Activated B cell treated with CpG ODN at 0.5 μM for 24 hours (primary cell): ENCODE measurements at places on chromosomes 4 and X.

DNA sequence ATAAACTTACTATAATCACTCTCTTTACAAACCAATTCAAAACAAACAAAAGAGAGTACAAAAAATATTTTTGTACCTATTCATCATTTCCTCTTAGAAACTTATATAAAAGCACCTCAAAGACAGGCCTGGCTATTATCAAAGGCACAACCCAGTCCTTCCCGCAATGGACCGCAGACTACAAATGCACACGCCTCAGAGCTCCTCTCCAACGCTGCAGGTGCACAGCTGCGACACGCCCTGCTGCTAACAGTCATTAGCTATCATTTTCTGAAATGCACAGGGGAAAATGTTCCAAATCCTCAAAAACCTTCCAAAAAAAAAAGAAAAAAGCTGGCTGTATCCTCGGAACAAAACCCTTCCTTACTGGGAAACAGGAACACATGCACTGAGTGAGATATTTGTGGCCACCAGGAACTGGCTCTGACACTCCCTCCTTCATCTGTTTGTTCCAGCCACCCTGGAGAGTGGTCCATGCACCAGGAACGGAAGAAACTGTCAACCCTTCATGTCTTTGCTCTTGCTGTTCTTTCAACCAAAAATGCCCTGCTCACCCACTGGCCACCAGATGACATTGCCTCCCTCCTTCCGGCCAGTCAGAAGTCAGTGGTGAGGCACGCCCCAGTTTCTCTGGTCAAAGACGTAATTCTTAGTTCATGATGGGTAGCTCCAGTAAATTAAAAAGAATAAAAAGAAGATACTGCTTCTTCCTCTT lies 16.7 kb downstream of the IRF2 start:
- no peak for DNase-seq

GRCh38 chr4:130183766-130184165 lies 1087.8 kb downstream of the C4orf33 start:
- DNase-seq = no peak

DNA sequence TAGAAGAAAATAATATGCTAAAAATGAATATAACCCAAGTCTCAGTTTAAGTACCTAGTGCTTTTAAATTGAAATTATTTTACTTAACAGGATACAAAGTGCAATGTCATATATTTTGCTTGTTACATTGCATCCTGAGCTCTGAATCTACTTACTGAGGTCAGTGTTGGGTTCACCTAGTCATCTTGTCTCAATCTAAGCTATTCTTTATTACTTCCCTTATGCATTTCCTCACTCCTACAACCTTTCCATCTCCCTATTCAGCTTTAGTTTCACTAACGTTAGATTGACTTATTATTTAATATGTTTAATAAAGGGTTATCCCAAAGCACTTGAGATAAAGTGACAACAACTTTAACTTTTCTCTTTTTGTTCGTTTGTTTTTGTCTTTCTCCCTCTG lies 483.7 kb downstream of the FSTL5 start:
- DNase-seq = no peak

DNA sequence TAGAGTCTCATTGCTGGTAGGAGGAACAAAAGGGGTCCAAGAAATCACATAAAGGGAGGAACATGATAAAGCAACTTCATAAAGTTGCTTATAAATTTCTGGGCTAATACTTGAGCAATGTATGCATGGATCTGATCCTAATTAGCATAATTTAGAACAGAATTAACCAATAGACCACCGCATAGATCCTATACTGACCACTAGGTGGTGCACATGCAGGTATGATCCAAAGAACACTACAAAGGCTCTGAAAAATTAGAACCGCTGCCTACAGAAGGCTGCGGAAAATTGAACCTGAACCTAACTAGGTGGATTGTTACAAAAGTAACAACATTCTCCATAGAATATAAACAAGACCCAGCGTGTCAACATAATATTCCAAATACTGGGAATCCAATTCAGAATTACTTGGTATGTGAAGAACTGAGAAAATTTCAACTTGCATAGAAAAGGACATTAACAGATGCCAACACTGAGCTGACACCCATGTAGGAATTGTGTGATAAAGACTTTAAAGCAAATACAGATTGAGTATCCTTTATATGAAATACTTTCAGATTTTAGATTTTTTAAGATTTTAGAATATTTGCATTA lies 23.3 kb downstream of the BRCC3 start:
- DNase-seq = no peak

GRCh38 chr4:84753321-84753972 lies 170.5 kb downstream of the CDS1 start:
- DNase-seq = no peak

- DNase-seq = no peak
Observed at GRCh38 chr4:163440040-163440439, 33.5 kb downstream of the TKTL2 start.

DNA sequence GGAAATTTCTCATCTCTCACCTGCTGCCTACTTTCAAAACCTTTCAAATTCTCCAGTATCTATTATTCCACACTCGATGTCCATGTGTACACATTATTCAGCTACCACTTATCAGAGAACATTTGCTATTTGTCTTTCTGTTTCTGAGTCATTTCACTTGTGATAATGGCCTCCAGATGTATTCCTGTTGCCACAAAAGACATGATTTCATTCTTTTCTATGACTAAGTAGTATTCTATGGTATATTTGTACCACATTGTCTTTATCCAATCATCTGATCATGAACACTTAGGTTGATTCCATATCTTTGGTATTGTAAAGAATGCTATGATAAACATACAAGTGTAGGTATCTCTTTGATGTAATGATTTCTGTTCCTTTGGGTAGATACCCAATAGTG lies 310.1 kb upstream of the SPOCK3 start:
- no peak for DNase-seq

GRCh38 chr4:26131711-26132110 lies 189.1 kb upstream of the RBPJ start:
- DNase-seq = no peak

GRCh38 chr4:157076578-157076947 lies 613 bp downstream of the GLRB start:
- no peak for DNase-seq

GRCh38 chr4:10677796-10678497 lies 6.6 kb downstream of the CLNK start:
- no peak for DNase-seq

DNA sequence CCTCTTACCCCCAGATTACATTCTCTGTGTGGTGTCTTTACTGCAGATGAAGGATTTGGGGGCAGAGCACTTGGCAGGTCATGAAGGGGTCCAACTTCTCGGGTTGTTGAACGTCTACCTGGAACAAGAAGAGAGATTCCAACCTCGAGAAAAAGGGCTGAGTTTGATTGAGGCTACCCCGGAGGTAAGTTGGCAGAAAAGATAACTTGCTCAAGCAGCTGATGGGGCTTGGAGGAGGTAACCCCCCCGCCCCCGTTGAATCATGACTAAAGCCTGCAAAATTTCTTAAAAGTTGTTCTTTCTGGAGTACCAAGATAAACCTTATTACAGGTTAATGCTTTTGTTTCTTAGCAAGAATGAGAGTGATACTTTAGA lies 1.5 kb downstream of the CCNG2 start:
- DNase-seq = no peak

DNA sequence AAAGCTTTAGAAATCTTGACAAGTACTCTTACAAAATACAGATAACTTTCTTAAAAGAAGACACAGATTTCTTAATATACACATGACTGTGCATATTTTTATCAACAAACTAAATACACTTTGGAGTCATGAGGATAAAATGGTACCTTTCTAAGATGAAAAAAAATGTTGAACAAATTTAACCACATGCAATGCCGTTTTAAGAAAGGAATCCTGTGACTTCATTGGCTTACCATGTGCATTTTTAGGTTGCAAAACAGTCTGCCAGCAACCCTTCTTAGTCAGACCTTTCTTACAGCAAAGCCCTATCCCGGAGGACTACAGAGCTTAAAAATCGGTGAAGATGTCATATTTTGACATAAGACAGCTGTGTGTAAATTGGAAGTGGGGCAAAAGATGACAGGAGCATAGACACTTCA lies 51.7 kb downstream of the GASK1B start:
- no peak for DNase-seq

DNA sequence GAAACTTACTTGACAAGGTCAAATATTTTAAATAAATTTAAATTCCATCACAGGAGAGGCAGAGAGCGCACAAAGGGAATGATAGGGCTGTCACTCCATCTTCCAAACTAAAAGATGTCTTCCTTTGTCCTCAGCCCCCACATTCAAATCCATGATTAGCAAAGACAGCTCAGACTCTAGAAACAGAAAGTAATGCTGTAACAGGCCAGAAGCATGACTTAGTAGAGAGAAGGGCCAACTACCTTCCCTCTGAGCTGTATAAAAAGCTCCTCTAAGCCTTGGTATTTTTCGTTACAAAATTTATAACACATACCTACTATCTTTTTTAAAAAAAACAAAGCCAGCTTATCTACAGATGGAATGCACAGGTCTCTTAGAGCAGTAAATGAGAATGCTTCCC lies 207.4 kb downstream of the MAPK10 start:
- DNase-seq = no peak

GRCh38 chr4:38930204-38930603 lies 62.6 kb downstream of the FAM114A1 start:
- no peak for DNase-seq

DNA sequence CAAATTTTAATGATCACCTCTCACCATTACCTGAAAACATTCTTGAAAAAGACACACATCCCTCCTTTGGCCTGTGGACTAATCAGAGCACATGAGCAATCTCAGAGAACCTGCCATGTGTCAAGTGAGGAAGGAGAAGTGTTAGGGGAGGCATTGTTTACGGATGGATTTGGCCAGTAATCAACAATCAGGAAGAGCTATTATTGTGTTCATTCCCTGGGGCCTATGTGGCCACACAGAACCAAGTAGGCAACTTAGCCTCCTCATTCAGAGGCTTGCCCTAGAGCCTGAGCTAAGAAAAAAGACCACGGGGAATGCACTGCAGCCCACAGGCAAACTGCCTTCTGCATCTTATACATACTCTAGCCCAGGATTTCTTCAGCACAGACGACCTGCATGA lies 40.6 kb upstream of the DOCK11 start:
- no peak for DNase-seq

- DNase-seq = no peak
Observed at GRCh38 chr4:177263818-177264217, 45.9 kb upstream of the NEIL3 start.

DNA sequence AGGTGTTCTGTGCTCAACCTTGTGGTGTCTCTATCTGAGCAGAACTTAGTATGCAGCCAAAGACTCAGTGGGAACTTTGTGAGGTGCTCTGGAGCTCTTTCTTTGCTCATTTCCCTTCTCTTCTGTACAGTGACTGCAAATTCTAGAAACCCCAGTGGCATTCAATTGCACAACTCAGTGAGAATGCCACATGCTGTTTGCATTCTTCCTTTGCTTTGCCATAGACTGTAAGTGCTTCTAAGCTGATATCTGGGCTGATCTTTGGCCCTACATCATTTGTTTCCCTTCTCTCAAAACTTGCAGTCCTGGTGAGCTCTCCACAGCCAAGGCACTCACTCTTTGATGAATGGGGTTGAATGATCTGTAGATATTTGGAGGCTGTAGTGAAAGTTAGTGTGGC lies 7.0 kb downstream of the PNMA3 start:
- DNase-seq = no peak

- DNase-seq = no peak
Observed at GRCh38 chr4:140126261-140126660, 27.7 kb downstream of the MAML3 start.

GRCh38 chr4:48483777-48484493 lies 792 bp downstream of the SLC10A4 start:
- peak; percentile 19 for DNase-seq

GRCh38 chrX:46782034-46782433 lies 23.1 kb upstream of the SLC9A7 start:
- no peak for DNase-seq

- no peak for DNase-seq
Observed at GRCh38 chr4:4606321-4606720, 64.5 kb upstream of the STX18 start.

DNA sequence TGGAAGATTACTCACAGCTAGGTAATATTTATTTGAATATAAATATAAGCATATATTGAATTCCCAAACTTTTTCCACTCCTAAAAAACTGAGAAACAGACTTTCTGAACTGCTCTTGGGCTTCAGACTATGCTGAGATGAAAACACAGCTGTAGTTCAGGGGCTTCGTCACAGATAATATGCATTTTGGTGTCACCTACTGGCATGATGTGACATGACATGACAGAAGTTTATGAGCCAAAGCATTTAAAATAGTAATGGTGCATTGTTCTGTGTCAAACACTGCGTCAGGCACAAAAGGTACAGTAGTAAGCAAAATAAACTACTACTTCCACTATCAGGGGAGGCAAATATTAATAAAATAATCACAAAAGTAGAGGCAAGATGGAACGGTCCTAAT lies 171.3 kb downstream of the BTC start:
- DNase-seq = no peak

GRCh38 chr4:17447675-17448298 lies 64.1 kb downstream of the QDPR start:
- DNase-seq = no peak

- no peak for DNase-seq
Observed at GRCh38 chr4:27398631-27399310, 538.1 kb downstream of the STIM2 start.

DNA sequence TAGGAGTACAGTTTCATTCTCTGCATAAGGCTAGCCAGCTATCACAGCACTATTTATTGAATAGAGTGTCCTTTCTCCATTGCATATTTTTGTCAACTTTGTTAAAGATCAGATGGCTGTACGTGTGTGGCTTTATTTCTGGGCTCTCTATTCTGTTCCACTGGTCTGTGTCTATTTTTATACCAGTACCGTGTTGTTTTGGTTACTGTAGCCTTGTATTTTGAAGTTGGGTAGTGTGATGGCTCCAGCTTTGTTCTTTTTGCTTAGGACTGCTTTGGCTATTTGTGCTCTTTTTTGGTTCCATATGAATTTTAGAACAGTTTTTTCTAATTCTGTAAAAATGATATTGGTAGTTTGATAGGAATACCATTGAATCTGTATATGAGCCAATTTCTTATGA lies 182.1 kb upstream of the DIAPH2 start:
- DNase-seq = no peak

DNA sequence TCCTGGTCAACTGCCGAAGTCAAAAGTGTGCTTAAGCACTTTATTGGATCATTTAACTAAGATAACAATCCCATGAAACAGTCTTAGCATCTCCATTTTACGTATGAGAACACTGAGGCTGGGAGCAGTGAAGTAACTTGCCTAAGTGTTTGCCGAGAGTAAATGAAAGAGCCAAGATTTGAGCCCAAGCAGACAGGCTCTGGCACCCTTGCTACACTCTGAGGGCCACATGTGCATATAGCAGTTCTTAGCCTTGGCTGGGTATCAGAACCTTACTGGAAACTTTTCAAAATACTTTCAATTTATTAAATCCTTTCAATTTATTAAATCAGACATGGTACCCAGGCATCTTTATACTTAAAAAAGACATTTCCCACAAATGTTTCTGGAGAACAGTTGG lies 225.9 kb downstream of the NR3C2 start:
- no peak for DNase-seq

- DNase-seq = no peak
Observed at GRCh38 chrX:10524578-10524977, 95.8 kb downstream of the MID1 start.
